ENCODE measurements at places on chromosomes 2 and 18.
A peak's percentile ranks its signal among the peaks of the same experiment; 100 is the strongest.

DNA sequence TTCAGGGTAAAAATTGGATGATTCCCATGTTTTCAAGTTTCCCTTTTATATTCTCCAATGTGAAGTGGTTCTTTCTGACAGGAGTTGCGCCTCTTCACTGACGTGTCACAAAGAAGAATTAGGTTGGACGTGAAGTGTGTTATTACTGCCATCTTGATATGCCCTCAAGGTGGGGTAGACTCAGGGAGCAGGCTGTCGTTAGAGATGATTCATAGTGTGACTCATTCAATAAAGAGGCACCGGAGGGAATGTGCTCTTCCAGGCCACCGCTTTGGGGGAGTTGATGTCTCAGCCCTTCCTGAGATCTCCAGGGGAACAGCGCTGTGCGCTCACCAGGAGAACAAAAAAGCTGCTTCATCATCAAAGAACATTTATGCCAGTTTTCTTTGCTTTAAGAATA is 3.6 kb upstream of the DGKD start:
- no peak for DNase-seq

GRCh38 chr18:38611036-38611964 is 1045.7 kb upstream of the CELF4 start:
- DNase-seq, result peak; percentile 11

- no peak for DNase-seq
Measured at GRCh38 chr2:66134138-66134701, 300.7 kb upstream of the MEIS1 start.

DNA sequence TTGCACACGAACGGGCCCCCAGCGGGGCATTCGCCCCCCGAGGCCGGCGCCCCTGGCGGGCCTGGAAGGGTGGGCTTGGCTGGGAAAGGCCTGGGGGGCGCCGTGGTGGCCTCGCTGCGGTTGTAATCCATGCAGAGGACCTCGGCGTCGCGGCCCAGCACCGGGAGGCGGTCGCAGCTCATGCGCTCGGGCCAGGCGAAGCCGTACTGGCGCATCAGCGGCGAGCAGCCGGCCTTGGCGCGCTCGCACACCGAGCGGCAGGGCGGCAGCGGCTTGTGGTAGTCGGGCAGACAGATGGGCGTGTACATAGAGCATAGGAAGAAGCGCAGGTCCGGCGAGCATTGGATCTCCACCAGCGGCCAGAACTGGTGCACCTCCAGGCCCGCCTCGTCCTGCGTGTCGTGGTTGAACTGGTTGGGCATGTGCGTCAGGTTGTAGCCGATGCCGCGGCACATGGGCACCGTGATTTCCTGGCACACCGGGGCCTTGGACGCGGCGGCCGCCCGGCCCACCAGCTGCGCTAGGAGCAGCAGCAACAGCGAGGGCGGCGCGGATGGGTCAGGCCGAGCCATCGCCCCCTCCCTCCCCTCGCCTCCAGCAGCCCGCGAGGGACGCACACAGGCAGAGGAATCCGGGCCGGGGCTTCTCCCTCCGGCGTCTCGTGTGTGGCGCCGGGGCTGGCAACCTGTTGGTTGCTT is 1.4 kb downstream of the FZD5 start:
- peak; percentile 52 for DNase-seq

- DNase-seq, result no peak
Measured at GRCh38 chr18:69628774-69629359, 228.2 kb downstream of the DOK6 start.

- DNase-seq, result no peak
Measured at GRCh38 chr18:59352250-59352855, 6.7 kb downstream of the LMAN1 start.

DNA sequence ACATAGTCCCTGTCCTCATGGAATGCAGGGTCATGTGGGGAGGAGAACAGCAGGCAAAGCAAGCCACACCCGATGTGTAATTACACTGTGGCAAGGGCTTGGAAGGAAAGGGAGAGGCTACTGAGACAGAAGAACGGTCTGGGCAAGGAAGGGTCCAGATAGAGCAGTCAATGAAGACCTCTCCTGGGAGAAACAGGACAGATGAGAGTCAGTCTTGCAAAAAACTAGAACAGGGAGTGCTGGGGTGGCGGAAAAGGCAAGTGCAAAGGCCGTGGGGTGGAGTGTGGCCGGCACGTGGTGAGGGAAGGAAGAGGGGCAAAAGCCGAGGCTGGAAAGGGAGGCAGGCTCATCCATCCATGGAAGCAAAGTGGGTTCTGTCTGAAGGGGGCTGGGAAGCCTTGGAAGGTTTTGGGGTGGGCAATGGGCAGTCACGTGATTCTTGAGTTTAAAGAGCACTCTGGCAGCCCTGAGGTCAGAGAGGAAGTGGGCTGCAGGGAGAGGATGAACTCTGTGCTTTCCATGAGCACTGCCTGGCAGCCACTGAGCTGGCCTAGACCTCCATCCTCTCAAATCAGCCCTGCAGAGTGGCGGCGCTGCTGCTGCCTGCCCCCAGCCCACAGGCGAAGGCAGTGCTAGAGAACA is 182.2 kb downstream of the INHBB start:
- DNase-seq, result no peak

DNA sequence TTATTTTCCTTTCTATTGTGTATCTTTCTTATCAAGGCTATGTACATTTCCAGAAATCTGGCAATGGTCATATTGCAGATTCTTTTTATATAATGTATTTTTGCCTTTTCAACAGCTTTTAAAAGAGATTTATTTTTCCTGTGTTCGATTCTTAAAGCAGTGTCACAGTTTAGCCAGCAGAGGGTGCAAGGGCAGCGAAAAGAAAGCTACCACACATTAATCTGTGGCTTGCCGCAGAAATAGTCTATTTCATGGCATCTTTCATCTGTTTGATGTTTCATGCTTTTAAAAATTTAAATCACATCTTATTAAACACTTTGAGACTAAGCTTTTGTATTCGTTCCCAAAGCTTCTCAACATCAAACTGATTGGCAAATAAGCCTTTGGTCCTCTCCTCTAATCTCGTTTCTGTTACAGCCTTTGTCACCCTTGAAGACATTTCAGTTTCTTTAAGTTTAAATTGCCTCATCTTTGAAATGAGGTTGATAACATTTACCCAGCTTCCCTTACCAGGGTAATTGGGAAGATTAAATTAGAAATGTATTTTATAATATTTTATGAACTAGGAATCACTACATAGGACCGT is 73.3 kb downstream of the PIK3C3 start:
- DNase-seq, result peak; percentile 21

DNA sequence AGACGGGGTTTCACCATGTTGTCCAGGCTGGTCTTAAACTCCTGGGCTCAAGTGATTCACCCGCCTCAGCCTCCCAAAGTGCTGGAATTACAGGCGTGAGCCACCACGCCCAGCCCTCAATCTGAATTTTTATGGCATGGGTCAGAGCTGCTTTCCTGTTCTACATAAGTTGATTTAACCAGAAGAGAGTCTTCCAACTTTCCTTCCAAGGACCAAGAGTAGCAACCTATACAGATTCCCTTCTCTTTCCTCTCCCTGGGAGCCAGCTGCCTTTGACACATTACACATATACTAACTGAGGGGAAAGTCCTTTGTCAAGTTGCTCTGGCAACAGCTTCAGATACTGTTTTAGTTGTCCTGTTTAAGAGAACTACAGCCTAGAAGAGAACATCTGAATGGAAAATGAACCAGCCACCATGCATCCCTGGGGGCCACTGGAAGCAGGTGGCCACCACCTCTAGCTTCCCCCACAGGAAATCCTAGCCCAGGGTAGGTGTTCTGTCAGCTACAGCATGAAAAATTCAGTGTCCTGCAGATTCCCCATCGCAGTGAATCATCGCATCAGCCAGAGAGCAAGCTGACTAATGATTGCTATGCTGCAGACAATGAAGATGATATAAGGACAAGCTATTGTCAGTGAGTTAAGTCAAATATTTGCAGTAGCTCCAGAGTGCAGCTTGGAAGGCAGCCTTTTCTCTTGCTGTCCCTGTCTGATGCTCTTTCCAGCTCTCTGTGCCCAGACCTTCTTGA is 62.9 kb downstream of the POMC start:
- no peak for DNase-seq

DNA sequence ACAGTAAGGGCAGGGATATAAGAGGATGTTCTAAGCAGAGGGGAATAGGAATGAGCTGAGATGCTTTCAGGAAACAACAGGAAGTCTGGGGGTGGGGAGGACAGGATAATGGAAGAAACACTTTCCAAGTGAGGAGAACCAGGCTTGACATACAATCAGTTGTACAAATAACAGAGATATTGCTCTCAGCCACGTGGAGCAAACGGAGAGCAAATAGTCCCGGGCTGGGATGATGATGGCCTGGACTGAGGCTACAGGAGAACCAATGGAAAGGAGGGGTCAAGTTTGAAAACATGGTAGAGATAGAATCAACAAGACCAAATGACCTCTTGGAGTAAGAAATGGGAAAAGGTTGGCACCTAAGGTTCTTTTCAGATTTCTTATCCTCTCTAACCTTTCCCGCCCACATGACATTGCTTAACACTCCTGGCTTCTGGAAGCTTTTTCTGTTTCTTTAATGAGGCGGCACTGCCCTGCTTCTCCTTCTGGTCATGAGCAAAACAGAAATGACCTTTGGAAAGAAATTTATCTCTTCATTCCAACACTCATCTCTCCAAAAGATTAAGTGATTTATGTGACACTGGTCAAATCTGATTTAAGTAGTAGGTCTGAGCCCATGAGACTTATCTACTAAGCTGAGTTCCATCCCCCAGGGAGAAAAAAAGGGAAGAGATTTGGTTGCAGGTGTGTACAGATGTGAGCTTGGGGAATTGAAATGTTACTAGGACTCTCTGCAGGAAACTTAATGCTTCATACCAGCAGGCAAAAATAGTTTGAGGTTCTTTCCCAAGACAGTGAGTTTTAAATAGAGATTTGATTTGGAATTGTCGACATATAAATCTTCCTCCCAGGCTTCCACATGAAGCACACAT is 442.9 kb upstream of the HNRNPA3 start:
- DNase-seq, result no peak

DNA sequence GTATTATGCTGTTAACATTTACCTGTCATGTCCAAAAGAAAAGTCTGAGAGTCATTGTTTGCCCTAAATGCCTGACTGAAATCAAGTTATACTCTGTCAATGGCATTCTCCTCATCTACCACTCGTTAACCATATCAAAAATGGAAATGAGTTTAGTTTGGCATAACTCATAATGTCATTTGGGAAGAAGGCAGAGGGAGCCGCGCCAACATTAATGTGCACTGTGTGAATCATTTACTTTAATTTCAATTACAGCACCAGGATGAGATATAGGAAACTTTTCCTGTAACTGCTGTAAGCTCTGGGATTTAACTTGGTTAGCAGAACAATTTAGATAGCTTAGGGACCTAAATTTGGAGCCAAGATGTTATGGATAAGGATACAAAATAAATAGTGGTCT is 871.2 kb upstream of the POU3F3 start:
- DNase-seq, result no peak

DNA sequence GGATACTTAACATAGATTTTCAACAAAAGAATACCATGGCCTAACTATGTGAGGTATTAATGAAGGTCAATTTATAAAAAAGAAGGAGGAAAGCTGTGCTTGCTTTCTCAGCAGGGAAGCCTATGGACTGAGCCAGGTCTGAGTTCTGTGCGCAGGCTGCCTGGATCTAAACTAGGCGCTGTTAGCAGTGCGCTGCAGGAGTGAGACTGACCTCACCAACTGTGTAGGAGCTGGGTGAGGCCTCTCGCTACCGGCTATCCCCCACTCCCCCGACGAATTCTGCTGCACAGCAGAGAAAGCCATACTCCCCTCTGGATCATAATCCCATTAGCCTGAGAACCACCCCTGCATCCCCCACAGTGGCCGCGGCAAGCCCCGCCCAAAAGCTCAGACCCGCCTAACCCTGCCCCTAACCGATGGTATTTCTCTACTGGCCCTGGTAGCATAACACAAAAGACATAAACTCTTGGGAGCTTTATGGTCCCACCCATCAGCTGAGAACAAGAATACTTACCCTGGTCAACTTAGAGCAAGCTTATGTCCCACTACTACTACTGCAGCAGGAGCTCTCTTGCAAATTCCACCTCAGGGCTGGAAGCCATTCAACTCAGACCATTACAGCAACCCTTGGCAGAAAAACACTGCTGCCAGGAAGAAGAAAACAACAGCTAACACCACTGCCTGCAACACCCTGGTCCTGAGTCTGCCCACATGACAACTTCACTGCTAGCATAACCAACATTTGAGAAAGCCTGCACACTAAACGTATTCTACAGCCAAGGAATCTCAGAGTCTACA is 28.0 kb downstream of the SULT1C2 start:
- no peak for DNase-seq

DNA sequence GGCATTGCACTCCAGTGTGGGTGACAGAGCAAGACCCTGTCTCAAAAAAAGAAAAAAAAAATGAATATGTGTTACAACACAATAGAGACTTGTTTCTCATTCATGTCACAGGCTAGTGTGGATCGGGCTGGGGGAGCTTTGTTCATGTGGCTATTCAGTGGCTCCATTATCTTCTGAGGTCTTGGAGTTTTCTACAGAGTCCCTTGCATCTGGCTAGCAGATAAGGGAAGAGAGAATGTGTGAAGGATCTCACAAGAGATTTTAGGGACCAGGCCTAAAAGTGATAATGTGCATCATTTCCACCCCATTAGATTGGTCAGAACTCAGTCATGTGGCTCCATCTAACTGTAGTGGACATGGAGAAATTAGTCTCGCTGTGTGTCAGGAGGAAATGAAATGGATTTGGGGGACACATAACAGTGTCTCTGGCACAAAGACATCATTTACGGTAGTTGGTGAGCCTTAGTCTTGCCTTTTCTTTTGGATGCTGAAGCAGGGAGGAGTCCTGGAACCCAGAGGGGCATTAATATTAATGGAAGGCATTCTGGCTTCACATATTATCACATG is 32.4 kb upstream of the CASP10 start:
- no peak for DNase-seq

DNA sequence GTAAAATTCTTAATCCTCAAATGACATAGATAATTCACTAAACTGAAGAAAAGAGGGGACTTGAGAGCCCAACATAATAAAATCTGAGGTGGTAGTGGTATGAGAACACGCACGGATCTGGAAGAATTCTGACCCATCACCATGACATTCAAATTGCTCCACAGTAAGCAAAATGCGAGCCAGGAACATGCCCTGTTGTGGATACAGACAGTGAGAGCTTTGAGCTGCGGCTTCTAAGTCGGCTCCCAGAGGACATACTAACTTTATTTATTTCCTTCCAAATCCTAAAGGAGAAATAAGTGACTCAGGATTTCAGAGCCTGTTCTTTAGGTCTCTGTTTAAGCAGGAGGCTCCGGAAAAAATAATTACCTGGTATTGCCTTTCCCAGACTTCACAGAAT is 143.4 kb upstream of the SMAD7 start:
- no peak for DNase-seq

DNA sequence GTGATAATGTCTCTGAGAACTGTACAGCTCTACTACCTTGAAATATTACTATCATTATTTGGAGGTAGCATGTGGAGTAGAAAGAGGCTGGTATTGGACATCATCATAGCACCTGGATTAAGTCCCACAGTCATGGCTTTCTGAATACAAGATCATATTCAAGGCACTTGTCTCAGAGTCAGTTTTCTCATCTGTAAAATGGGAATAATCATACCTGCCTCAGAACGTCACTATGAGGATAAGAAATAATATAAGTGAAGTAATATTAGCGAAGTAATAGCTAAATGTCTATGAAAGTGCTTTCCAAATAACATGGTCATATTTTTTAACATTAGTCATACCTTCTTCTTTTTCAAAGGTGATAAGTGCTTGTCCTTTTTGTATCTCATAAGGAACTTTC is 11.0 kb downstream of the NMI start:
- no peak for DNase-seq

Data from GM13977 (cell line).